Esophagus mucosa (tissue), 1 donor: ENCODE measurements at places on chromosomes 11 and 22.

GRCh38 chr11:111565114-111565720 is 24.7 kb downstream of the LAYN start:
- peak; percentile 72 for ATAC-seq

GRCh38 chr11:45500451-45500850 is 165.0 kb downstream of the CHST1 start:
- no peak for ATAC-seq

- ATAC-seq: no peak
These were observed 23.5 kb downstream of the TP53AIP1 start for GRCh38 chr11:128919216-128919615.

GRCh38 chr11:131463649-131464425 is 93.4 kb downstream of the NTM start:
- no peak for ATAC-seq

DNA sequence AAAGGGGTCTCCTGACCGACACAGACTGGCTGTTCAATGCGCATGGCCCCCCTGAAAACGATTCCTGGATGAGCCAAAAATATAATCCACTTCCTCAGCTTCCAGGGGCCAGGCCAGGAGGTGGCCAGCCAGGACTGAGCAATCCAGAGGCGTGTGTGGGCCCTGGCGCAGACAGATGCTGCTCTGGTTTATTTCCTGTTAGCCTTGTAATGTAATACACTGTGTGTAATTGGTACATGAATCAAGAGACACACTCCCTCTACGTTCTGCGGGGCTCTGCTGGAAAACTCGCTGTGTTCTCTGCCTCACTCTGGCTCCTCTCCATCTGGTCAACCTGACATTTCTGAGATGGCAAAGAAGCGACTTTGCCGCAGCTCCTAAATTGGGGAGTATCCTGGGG is 26.3 kb upstream of the ISX start:
- no peak for ATAC-seq
